Activated naive CD4-positive, alpha-beta T cell (primary cell): ENCODE measurements at places on chromosomes 16 and 17.

DNA sequence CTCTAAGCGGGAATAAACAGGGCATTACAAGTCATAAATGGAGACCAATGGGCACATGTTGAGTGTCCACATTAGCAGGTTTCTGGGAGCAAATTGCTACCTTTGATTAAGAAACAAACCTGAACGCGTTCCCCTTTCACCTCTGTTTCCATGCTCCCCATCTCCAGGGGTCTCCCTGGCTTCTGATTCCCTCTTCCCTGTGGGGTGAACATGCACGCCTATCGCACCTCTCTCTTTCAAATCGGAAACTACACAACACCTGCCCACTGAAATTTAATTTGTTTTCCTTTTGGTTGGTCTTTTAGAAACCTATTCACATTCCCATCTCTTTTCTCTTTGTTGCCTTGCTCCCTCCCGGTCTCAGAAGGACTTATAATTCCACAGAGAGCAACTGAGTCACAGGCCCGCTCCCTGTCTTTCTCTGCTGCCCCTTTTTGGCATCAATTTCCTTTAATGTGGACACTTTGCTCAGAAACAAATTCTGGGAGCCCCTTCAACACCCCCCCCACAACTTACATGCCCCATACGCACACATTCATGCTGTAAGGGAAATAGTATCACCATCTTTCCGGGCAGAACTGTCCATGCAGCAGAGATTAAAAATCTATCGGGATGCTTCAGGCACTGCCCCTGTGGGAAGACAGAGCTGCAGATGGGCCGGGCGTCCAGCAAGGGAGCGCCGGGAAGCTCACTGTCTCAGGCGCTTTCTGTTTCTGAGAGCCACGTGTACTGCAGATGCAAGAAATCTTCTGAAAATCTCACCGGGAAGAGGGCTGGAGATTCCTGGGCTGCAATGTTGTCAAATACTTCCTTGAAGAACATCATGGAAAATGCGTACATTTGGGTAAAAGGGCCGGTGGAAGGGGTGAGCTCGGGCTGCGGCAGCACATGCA, 7.2 kb upstream of the FOXF1 start:
- no peak for DNase-seq

DNA sequence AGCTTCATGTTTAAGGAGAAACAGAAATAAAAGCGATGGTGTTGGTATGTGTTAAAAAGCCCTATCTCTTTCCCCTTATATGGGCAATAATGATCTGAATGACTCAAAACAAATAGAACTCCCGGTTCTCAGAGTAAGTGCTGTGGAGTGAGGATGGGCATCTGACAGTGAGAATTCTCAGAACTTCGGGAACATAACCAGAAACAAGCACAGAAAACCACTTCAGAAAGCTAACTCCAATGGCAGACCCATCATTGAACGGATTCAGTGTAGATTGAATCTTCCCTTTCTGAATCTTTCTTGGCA, 67.2 kb downstream of the CDH8 start:
- DNase-seq: no peak

DNA sequence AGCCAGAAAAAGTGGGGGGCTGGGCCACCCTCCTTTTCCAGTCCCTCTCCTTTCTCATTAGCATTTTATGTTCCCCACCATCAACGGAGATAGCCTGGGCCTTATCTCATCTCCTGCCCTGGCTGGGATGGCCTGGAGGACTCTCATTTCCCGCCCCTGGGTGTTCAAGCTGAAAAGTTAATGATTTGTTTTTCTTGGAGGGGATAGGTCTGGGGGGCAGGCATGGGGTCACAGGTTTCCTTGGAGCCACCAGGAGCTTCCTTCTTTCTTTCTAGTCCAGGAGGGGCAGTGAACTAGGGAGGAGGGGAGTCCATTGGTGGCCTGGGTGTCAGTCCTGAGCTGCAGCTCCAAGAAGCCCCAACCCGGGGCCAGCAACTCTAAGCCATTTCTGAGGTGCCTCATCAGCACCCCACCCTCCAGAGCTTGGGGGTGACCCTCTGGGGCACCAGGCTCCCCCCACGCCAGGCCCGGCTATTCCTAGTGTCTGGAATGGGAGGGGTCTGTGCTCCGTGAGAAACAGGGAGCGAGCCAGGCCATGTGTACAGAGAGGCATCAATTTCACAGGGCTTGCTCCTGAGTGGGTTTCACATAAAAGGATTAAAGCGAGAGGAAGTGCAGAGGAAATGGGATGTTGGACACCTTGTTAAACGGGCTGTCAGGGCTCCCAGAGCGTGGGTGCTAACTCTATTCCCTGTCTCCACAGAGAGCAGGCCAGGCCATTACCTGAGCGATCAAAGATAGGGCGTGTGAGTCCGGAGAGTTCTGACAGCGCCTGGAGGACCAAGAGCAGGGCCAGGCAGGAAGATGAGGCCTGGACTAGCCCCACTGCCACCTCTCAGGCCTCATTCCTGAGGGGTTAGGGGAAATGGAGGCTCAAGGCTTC, 90.6 kb upstream of the LHX1 start:
- no peak for DNase-seq

- DNase-seq: peak; percentile 32
Observed at GRCh38 chr17:82126556-82127314, 28.7 kb upstream of the FASN start.

GRCh38 chr16:4117250-4117578, 972 bp upstream of the ADCY9 start:
- no peak for DNase-seq

DNA sequence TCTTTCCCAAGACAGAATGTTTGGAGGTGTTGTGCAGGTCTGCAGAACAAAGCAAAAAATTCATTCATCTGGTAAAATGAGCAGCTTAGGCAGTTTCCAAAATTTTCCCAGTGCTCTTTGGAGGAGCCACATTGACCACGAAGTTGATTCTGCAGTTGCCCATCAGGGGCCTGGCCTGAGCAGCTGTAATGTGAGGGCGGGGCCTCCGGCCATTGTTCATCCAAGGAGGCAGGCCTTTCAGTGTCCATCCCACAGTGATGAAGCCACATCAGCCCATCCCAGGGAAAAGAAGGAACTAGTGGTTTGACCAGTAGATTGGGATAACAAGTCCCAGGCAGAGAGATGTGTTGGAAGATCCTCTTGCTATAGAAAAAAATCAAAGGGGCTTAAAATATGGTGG, 10.1 kb downstream of the UBFD1 start:
- no peak for DNase-seq

DNA sequence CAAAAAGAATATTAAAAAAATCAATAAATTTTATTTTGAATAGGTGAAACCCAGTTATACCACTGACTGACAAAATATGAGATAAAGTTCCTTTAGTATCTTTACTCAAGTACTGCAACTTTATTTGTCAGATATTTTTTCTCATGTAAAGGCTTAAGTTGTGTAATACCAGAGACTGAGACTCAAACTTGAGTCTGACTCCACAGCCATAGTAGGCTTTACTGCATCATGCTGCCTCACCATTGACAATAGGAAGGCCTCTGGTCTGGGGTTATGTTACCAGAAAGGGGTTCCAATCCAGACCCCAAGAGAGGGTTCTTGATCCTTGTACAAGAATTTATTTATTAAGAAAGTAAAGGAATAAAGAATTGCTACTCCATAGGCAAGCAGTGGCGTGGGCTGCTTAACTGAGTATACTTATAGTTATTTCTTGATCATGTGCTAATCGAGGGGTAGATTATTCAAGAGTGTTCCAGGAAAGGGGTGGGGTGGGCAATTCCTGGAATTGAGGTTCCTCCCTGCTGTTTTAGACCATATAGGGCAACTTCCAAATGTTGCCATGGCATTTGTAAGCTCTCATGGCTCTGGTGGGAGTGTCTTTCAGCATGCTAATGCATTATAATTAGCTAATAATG, 187.4 kb upstream of the WSB1 start:
- no peak for DNase-seq

DNA sequence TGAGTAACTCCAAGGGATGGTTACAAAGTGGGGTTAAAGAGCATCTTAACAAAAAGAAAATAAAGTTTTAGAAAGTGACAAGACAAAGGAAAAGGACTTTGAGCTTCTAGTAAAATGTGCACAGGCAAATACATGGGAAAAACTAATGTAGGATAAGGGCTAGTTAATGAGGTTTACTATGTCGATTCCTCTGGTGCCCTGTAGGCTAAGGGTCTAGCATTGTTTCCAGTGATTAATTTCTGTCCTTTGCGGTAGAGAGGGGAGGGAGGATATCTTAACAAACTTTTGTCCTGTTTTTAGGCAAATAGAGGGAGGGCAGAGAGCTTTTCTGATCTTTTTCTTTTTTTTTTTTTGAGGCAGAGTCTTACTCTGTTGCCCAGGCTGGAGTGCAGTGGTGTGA, 96.6 kb upstream of the SIAH1 start:
- DNase-seq: no peak

DNA sequence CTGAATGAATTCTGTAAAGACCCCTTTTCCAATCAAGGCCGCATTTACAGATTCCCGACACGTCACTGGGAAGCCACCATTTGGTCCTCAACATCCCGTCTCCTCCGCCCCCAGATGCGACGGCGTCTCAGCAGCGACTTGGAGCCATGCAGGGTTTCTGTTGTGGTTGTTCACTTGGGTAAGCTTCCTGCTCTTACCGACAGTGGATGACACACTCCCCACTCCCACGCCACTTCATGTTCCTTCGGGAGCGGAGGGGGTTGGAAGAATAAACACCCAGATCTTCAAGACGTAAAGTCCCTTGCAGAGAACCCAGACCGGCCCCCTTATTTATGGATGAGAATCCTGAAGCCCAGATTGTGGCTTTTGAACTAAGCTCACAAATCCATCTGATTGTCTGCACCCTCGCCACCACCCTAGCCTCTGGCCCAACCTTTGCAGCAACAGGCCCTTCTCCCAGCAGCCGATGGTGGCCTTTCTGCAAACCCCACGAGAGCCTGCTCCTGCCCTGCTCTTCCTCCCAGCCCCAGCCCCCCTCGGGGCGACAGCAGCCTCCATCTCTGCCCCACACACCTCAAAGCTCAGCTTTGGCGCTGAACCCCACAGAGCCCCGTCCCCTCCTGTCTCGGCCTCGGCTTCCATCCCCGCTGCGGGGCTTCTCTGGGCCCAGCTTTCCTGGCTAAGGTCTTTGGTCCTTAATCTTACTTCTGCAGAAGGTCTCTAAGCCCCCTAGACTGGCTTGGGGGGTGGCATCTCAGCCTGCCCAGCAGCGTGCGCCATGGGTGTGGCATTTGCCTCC, 19.0 kb upstream of the OSGIN1 start:
- DNase-seq: no peak

DNA sequence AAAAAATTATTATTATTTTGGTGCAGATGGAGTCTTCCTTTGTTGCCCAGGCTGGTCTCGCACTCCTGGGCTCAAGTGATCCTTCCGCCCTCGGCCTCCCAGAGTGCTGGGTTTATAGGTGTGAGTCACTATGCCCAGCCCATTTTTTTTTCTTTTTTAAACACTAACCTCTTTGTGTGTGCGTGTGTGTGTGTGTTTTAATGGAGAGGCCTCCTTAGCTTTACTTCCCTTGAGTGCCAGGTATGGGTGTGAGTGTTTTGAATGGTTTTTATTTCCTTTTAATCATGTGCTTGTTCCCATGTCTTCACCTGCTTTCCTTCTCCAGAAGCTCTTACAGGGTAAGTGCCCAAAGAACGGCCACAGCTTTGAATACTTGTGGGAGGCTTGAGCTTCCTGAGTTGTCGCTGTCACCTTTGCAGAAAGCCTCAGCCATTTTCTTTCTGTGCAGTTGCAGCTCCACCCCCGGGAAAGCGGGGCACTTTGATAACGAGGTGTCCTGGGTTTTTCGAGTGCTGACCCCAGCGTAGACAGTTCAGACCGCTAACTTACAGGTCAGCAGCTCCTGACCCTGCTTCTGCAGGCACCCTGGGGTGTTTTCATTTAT, 22.6 kb downstream of the AKAP1 start:
- no peak for DNase-seq

DNA sequence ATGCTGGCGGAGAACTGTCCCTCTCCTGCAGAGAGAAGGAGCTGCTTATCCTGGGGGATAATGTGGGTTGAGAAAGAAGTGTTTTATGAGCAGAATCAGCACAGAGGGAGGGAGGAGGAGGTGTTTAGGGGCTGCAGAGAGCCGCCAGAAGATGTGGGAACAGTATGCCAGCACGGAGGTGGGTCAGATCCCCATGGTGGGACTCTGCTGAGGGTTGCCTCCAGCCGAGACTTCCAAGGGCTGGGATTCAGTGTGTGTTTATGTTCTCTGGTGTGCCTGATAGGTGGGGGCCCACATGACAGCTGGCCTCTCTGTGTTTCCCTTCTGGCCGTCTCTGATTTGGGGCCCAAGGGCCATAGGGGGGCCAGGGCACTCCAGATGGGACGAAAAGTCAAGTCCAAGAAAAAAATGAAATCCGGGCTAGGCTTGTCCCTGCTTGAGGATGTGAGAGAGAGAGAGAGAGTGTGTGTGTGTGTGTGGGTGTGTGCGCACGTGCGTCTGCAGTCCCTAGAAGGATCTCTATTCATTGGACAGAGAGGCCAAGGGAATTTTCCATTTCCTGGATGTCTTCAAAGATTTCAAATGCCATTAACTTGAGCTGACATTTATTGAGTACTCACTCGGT, 21.6 kb downstream of the PRKCB start:
- DNase-seq: no peak

GRCh38 chr17:17836818-17837379, at the start of gene SREBF1:
SREBF1 (minus strand) TSS chr17:17836986; CDS start chr17:17836817, 169 bp downstream.
- peak; percentile 23 for DNase-seq

DNA sequence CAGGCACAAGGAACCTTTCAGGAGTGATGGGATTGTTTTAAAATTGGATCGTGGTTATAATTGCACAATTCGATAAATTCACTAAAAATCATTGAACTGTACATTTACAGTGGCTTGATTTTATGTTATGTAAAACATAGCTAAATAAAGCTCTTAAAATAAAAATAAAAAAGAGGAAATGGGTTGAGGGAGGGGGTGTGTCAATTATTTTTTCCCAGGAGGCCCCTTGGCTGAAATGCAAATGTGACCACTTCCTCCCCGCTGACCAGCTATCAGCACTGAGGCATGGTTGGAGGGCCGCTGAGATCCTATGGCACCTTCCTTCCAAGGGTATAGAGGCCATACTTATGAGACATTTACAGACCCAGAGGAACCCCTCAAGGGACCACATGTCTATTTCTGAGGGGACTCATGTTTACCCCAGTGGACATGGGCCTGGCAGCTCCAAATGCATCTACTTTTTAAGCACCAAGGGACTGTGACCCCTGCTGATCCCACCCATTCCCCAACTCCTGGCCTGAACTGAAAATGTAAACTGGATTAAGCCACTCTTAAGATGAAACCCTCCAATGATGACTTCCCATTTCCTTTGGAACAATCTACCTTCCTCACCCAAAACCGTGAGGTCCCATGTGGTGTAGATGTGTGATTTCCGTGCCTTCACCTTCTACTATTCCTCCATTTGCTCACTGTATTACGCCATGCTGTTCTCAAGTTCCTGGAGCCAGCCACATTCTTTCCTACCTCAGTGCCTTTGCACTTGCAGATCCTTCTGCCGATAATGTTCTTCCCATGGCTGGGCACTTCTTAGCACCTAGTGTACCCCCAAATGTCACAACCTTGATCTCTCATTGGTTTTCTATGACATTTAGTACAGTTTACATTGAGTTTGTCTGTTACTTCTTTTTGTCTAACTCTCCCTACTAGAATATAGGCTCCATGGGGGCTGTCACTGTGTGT, 2.8 kb upstream of the IL21R start:
- DNase-seq: no peak

GRCh38 chr17:30961209-30962188, 9.3 kb upstream of the RNF135 start:
- DNase-seq: no peak

- DNase-seq: no peak
Observed at GRCh38 chr16:56282451-56282850, 91.2 kb downstream of the GNAO1 start.
